ENCODE measurements at places on chromosomes 2 and 18.

DNA sequence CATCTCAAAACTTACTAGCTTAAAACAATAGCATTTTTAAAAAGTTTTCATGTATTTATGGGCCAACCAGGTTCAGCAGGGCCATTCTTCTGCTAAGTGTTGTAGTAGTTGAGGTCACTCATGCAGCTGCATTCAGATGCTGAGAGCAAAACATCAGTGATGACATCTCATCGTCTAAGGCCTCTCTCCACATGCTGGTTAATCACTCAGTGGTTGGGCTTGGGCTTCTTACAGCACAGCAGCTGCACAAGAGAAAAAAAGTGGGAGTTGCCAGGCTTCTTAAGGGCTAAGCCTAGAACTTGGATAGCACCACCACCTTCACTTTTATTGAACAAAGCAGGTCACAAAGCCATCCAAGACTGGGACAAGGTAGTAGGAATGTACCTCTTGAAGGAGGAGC, 190.3 kb downstream of the IRS1 start:
- DNase-seq = no peak

DNA sequence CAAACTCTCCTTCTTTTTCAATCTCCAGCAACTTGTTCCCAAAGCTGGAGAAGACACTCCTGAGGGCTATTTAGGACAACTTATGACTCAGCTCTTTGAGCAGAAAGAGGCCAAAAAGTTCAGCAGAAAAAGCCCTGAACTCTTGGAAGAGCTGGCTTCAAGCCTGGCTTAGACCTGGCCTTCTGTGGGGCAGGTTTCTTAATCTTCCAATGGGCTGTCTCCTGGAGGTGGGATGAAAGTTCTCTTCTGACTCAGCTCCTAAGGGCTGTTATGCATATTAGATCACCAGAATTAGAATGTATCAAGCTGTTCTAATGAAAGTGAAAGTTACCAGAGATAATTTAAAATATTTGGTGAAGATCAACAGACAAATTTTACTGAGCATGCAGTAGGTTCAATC, 129.4 kb downstream of the RAD51AP2 start:
- no peak for DNase-seq

GRCh38 chr2:236298924-236299475, 34.8 kb upstream of the ASB18 start:
- no peak for DNase-seq

- no peak for DNase-seq
These were observed 95.8 kb upstream of the SMAD2 start for GRCh38 chr18:48026216-48026615.

- no peak for DNase-seq
These were observed 190.8 kb downstream of the SEPTIN10 start for GRCh38 chr2:109422758-109423500.

- peak; percentile 33 for DNase-seq
These were observed 519 bp downstream of the METTL4 start for GRCh38 chr18:2570772-2571199.

GRCh38 chr2:6574121-6574520, 291.6 kb downstream of the CMPK2 start:
- no peak for DNase-seq

- no peak for DNase-seq
These were observed 93.8 kb downstream of the SCG2 start for GRCh38 chr2:223508372-223508771.

GRCh38 chr2:103292573-103292972, 530.7 kb downstream of the TMEM182 start:
- no peak for DNase-seq

DNA sequence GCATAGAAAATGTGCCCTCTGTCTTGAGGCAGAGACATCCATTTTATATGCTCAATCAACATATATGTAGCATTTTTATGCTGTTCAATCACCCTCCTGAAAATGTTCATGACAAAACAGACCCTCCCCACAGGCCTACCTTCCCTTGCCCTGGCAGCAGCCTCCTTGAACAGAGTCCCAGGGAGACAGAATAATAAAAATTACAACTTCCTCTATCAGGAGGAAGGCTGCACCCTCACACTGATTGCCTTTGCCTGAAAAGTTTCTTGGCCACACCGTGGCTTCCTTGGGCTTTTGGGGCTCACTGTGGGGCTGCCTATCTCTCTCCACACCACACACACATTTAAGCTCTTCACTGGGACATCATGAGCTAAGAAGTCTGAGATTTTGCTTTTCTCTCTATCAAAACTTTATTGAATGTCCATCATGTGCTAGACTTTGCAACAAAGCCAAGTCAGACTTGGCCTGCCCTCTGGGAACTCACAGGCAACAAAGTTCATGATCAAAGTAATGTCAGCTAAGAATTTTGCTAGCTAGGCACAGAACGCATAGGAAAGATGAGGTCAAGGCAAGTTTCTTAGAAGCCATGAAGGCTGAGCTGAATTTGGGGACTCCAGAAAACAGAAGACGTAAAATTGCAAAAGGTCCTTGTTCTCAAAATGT, 101.6 kb downstream of the BCL2L11 start:
- no peak for DNase-seq

DNA sequence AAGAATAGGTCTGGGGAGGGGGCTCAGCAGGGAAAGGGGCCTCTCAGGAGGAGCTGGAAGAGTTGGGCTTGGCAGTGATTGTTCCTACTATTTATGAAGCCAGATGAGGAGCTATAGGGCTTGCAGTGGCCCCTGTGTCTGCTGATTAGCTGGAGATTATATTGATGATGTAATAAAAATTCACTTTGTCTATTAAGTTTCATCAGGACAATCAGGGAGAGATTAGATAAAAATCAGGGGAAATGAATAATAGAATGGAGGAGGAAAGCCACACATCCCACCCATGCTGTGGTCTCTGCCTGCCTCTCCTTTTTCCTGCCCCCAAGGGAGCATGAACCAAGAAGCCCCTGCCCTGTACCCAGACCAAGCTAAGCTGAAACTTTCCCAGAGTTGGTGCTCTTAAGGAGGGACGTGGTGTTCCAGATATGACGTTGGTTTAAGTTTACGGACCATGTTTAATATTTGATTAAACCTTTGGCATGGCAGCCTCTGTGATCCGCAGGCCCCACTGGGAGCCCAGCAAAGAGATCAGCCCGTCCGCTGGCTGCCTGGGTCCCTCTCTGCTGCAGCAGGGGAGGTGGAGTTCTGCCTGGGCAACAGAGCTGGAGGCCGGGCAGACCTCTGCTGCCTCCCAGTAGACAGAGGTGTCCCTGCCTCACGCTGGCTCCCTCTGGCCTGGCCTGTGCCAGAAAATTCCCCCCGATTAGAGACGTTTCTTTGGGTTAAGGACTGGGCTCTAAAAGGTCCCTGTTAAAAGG, 15.3 kb downstream of the CELF4 start:
- DNase-seq = no peak

- DNase-seq = no peak
These were observed 11.4 kb downstream of the CHMP1B start for GRCh38 chr18:11862468-11863137.

DNA sequence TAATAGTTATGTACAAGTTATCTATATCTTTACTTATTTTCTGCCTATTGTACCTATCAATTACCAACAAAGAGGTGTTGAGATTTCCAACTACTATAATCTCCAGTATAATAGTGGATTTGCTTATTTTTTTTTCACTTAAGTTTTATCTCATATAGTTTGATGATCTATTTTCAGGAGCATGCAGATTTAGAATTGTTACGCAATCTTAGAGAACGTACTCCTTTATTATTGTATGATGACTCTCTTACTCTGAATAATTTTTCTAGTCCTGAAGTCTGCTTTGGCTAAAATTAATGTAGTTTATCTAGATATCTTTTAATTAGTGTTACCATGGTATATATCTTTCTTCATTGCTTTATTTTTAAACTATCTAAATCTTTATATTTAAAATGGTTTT, 205.2 kb downstream of the SCG2 start:
- no peak for DNase-seq

DNA sequence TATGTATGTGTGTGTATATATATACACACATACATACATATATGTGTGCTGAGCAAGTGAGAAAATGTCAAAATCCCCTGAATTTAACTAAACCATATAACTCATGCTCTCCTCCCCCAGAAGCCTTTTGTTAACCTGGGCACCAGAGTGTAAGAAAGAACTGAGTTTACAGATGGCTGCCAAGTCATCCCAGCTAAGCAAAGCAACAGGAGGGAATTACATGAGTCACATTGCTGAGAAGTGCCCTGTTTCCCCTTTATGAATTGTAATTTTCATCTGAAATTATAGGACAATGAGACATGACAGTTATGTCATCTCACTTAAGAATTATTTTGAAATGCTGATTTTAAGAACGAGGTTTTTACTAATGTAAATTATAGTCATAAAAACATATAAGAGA, 29.9 kb downstream of the SCN7A start:
- no peak for DNase-seq

DNA sequence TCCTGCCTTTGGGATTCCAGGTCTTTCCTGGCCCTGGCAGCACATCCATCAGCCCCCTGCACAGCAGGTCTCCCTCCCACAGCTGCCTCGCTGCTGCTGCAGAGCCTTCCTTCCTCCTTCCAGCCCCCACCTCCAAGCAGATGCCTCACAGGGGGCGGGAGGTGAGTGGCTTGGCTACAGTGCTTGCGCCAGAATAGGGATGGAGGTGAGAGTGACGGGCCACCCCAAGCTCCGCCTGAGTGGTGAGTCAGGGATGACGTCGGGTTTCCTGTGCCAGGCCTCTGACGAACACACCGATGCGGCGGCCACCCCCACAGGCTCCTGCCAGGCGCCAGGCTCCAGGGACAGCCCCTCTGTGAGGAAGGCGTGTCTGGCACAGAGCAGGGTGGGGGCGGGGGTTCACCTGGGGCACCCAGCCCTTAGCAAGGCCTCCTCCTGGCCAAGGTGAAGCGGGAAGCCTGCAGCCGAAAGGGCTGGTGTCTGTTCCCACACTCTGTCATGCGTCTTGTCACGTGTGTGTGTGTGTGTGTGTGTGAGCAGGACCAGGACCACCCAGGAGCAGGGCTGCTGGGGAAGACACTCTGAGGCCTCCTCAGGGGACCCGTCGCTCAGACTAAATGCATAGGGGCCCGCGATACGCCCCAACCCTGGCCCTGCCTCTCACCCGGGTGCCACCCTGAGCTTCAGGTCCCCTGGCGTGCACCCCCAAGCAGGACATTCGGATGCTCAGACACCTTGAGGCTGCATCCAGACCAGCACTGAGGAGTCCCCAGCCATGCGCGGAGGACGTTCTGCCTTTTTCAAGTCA, 3.4 kb upstream of the DUSP2 start:
- DNase-seq = no peak

GRCh38 chr2:70855667-70856066, 20.1 kb upstream of the CD207 start:
- DNase-seq = no peak

- DNase-seq = no peak
These were observed 36.0 kb upstream of the WIPF1 start for GRCh38 chr2:174633623-174633930.

DNA sequence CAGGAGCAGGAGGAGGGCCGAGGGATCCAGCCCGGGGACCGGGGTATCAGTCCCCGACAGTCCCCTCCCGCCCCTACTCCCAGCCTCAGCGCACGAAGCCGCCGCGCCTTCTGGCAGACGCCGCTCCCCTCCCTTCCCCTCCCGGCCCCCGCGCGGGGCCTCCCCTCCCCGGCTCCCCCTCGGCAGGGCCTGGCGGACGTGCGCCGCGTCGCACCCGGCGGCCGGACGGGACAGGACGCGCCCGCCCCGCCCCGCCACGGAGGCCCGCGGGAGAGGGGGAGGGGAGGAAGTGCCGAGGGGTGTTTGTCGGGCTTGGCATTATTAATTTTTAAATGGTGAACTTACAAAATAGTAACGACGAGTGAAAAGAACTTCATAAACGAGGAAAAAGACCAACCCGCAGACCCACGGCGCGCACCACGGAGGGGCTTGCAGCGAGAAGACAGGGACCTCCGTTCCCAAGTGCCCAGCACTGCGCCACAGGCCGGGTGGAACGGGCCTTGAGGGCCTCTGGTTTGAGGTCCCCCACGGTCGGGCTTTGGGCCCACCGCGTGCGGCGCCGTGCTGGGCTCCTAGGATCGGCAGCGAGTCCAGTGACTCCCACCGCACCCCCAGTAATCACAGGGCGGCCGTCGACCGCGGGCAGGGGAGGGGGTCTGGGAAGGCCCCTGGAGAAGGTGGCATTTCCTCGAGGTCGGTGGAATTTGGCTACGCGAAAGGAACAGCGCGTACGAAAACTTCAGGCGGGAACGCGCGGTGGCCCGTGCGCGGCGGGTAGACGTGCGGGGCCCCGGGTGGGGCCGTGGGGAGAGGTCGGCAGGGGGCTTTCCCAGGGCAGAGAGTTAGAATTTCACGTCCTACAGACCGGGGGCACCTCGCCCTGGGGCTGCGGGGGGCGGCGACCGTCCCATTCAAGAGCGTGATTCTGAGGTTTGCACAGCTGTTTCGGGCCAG, 954 bp upstream of the CTDSP1 start:
- DNase-seq = peak; percentile 65

DNA sequence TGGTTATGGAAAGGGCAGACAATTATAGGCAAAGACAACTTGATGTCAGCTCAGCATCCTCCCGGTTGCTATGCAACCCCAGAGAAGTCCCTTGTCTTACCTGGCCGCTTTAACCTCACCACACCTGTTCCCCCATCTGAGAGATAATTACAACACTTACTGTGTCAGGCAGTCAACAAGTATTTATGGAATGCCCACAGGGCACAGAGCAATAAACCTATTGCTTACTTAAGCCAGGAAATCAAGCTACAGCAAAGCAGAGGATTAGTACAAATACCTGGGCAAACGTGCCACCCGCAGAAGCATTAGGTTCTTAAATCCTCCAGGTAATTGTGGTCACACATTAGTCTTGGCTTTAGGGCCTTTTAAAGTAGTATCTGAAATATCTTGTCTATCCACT, 320.4 kb upstream of the REV1 start:
- DNase-seq = no peak

- DNase-seq = no peak
These were observed 198.7 kb downstream of the MEIS1 start for GRCh38 chr2:66633631-66634030.

DNA sequence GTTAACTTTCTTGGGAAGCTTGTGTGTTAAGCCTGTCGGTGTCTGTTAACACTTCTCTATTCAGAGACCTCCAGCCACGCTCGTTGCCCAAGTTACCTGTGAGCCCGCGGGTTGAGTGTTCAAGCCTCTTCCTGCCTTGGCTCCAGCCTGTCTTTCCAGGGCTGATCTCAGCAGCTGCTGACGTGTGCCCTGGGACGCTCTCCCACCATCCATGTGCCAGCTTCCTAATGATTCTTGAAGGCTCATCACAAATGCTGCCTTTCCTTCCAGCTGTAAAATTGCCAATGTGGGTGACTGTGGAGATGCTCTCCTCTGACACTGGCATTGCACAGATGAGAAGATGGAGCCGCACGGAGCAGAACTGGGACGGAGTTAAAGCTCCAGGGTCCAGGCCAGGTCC, 6.1 kb downstream of the RNF144A start:
- no peak for DNase-seq

DNA sequence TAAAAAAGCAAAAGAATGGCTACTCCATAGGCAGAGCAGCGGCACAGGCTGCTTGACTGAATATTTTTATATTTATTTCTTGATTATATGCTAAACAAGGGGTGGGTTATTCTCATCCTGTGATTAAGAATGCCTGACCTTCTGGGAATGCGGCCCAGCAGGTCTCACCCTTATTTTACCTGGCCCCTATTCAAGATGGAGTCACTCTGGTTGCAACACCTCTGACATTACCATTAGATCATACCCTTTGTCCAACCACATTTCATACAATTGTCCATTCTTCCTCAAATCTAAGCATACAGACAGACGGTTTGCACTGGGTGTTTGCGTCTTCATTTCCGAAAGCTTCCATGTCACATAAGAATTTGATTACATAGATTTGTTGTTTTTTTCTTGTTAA, 168.2 kb downstream of the GALNT1 start:
- no peak for DNase-seq

Data from SW 1271 (cell line).